ENCODE measurements at places on chromosomes 5 and 9. TPM values are rescaled to one million over a fixed set of nuclear protein-coding genes. Genes with fewer than 3 reads are reported as not detected.

- no peak for ATAC-seq
Measured at GRCh38 chr9:68711281-68711680, 6.2 kb downstream of the PIP5K1B start.

- no peak for ATAC-seq
Measured at GRCh38 chr5:138716456-138716924, 36.7 kb upstream of the CTNNA1 start.

DNA sequence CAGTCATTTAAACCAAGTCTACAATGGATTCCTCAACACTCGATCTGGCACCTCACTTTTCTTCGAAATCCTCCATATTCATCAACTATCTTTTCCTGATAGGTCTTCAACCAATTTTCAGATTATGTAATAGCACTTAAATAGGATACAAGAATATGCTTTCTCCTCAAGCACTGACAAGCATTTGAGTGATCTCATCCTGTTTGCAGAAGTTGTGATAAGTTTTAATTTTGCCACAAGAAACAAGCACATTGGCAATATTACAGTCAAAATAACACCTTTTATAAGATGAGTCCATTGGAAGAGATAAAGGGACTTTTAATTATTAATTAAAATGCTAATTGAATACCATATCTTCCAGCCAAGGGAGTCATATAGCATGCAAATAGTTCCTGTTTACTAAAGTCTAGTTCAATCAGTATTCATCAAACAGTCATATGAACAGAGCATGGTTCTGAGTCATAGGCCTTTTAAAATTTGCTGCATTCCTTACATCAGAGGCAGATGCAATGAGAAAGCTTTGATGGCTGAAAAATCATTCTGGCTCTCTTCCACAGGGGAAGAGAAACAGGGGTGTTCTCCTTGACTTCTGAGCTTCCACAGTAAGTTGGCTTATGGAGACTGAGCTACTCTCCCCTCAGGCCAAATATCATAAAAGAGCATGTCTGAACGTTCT is 32.7 kb upstream of the ZCCHC9 start:
- ATAC-seq, result peak; percentile 52

DNA sequence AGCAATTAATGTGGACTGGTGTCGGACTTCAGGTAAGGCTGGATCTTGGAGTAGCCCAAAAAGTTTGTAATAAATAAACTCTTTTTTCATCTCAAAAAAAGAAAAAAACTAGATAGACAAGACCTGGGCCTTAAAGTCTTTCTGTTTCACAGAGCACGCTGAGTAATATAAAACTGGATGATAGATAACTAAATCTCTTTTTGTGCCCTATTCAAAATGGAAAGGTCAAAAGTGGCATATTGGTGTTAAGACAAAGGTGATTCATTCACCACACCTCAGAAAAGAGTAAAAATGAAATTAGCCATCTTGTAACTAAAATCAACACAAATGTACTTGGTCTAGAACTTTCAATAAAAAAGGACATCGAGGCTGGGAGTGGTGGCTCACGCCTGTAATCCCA is 30.3 kb upstream of the RFK start:
- peak; percentile 91 for ATAC-seq

GRCh38 chr5:175895686-175896102 is 24.3 kb downstream of the CPLX2 start:
- peak; percentile 96 for ATAC-seq

DNA sequence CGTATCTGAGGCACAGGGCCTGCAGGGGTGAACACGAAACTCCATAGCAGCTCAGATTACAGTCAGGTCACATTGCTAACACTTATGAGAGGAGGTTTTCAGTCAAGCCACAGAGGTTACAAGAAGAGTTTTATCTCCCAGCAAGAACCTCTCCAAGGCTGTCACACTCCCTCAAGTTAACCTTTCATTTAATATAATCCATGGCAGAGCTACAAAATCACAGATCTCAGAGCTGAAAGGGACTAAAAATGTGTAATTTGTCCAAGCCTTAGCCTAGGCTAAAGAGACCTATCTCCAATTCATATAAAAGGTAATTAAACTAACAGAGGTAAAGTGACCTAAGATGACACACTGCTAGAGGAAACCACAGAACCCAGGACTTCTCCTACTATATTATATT is 57.2 kb downstream of the MLANA start:
- ATAC-seq, result peak; percentile 52

DNA sequence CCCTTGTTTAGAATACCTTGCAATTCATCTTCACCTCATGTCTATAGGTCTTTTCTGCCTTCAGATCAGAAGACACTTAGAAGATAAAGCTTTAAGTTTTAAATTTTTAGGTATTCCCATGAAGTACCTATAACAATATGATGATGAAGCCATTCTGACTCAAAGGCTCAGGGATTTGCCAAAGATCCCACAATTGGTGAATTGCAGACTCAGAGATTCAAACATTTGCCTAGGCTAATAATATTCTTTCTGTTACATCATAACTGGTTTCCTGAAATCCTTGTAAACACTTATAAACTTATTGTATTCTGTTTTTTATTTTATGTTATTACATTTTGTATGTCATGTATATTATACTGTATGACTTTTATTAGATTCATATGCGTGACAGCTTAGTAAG is 62.8 kb upstream of the ZFAND5 start:
- no peak for ATAC-seq

LCN15 gene
- not detected for total RNA-seq

GRCh38 chr9:6409811-6410210 is 3.2 kb upstream of the UHRF2 start:
- no peak for ATAC-seq

OMD gene
- not detected for total RNA-seq

DNA sequence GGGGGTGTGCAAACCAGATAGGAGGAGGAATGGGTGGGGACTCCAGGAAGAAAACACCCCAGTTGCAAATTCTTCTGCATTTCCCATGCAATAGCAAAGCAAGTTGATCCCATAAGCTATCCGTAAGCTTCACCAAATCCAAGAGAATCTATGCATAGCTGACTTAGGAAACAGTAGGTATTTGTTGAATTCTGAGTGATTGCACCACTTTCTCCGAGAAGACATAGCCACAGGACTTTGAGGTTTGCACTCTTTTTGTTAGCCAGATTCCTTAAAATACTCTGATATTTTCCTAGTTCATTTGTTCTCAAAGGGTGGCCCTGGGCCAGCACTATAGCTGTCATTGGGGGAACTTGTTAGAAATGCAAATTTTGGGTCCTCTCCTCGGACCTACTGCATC is 271.9 kb downstream of the SLIT3 start:
- ATAC-seq, result no peak

DNA sequence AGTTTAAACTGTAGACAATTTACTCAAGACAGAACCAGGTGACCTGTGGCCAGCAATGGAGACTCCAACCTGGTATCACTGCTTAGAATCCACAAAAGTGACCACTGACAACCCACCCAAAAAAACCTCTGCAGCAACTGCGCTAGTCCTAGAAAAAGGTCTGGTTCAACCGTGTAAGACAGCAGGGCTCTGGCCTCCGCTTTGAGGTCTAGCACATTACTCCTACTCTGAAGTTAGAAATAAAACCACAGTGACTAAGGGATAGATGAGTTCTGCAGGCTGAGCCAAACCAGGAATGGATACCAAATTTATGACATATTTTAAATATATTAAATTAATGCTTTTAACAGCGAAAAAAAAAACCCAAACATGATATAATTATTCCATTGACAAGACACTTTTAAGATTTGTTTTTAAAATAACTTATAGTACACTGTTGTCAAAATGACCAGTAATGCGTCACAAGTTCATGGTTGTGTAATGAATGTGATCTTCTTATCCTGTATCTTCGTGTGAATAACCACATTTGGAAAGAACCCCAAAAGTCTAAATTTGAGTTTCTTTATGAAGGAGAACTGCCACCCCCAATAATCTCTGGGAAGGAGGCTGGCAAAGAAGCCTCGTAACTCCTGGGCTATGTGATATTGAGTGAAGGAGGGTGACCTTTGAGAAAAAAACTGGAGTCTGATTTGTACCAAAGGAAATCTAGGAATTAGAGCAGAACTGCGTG is 101.9 kb upstream of the SLC44A1 start:
- peak; percentile 56 for ATAC-seq

ZDHHC11 gene
- 26.8 TPM for total RNA-seq

NDUFS4 gene
- total RNA-seq, result 50.8 TPM

DNA sequence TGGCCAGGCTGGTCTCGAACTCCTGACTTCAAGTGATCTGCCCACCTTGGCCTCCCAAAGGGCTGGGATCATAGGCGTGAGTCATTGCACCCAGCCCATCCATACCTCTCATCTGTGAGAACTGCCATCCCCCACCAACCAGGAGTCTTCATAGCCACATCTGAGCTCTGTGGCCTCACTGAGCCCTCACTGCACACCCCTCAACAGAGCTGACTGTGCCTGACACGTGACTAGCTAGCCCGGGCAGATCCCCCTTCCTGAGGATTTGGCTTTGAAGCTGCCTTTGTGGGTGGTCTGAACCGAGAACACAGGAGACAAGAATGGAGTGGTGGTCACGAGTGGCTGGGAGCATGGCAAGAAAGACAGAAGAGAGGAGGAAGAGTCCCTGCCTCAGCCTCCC is 15.6 kb downstream of the AK8 start:
- ATAC-seq, result no peak

PPP3R2 gene
- not detected for total RNA-seq

HAPLN1 gene
- not detected for total RNA-seq

DNA sequence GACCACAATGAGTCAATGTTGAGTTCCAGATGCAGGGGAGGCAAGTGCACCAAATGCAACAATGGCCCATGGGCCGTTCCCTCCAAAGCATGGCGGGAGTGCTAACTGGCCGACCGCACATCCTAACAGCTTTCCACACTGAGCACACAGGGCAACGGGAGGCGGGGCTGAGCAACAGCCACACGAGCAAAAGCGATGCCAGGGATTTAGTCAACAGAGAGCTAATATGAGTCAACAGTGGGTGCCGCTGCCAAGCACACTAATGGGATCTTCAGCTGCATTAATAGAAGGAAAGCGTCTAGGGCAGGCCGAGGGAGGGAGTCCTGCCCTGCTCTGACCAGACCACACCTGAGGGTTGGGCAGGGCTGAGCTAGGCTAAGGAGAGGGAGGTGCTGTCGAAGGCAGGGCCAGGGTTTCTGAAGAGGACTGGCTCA is 4.6 kb downstream of the EPB41L4B start:
- no peak for ATAC-seq
